Breast epithelium (tissue), 4 donors: ENCODE measurements at places on chromosomes 4 and X. TPM values are rescaled to one million over a fixed set of nuclear protein-coding genes. Genes with fewer than 3 reads are reported as not detected.

LRRC66 gene
- 0.48 TPM for total RNA-seq

PLXNB3 gene
- total RNA-seq: 17.9 TPM

DNA sequence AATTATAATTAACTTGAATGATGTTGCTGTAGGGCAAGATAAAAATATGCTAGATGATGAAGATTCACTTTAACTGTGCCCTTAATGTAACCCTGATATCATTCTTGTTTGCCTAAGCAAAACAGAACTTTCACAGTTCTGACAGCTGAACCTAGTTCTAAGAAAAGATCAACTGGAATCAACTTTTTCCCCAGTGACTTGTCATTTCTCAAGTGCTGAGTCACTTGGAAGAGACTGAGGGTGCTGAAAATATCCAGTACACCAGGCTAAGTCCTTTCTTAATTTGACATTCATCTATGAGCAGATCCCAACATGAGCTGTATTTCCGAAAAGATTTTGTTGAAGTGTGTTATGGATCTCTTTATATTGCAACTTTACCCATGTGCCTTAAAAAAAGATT is 140.4 kb downstream of the MID1IP1 start:
- H3K4me3 ChIP-seq: no peak overlapping the region
- peaks cover 9% of the 10 kb centered on the region for H3K27me3 ChIP-seq
- no peak overlapping the region for H3K27ac ChIP-seq
- no peaks in the 10 kb centered on the region for H3K36me3 ChIP-seq
- DNase-seq: no peak

- H3K4me3 ChIP-seq: no peak overlapping the region
- no peaks in the 10 kb centered on the region for H3K27me3 ChIP-seq
- DNase-seq: no peak
Measured at GRCh38 chr4:46274717-46275116, 115.2 kb downstream of the GABRA2 start.

RAI2 gene
- 18.0 TPM for total RNA-seq

DSPP gene
- total RNA-seq: not detected

- H3K36me3 ChIP-seq: no peaks in the 10 kb centered on the region
- H3K27ac ChIP-seq: no peak overlapping the region
- H3K4me1 ChIP-seq: no peaks in the 10 kb centered on the region
- DNase-seq: no peak
Measured at GRCh38 chr4:2991243-2991642, 27.9 kb downstream of the GRK4 start.
